ENCODE measurements at places on chromosomes 1 and 21. TPM values are rescaled to one million over a fixed set of nuclear protein-coding genes. Genes with fewer than 3 reads are reported as not detected.
A peak's percentile ranks its signal among the peaks of the same experiment; 100 is the strongest.

DNA sequence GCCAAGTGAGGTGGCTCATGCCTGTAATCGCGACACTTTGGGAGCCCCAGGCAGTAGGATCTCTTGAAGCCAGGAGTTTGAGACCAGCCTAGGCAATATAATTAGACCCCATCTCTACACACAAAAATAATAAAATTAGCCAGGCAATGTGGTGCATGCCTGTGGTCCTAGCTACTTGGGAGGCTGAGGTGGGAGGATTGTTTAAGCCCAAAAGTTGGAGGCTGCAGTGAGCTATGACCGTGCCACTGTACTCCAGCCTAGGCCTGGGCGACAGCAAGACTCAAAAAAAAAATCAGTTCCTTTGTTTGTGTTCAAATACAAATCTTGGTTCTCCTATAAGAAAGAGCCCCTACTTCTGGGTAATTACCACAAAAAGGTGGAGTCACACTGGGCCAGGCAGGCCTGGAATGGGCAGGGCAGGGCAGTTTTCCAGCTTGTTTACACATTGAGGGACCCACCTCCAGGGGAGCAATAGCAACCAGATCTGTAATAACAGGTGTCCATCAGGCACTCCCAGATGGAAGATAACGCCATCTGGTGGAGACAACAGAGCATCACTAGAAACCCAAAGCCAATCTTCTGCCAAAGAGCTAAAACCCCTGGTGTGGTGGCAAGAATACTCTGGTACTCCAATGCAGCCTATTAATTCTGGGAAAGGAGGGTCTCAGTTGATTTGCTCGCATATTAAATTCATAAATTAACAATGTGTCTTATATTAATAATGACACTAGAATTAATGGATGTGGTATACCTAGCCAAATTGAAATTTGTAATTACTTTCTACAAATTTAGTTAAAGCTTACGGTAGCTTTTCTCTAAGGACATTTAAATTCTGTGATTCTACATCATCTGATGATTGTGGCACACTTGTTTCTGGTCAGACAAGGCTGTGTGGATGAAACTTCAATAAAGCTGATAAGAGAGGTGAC lies 13.2 kb downstream of the PPP1R15B start:
- peak; percentile 85 for DNase-seq

DNA sequence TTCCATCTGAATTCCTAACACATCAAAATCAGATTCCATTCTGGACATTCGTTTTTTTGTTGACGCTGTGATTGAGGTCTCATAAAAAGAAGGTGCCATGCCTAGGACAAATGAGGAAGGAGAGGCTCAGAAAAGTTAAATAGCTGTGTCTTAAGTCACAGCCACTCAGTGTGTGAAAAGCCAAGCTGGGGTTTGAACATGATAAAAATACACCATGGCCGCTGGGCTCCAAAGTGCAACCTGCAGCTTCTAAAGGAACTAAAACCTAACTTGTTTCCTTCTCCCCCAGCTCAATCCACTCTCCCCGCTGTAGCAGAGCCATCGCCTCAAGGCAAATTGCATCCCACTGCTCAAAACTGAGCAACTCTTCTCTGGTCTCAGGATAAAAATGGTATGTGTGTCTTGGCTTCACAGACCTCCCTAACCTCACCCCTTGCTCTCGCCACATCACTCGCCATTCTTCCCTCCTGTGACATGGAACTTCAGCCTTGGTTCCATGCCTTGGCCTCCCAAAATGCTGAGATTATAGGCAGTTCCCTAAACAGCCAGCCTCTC lies 22.1 kb upstream of the FAM20B start:
- no peak for DNase-seq

FMO5 gene
- total RNA-seq, result 9.5 TPM

DNA sequence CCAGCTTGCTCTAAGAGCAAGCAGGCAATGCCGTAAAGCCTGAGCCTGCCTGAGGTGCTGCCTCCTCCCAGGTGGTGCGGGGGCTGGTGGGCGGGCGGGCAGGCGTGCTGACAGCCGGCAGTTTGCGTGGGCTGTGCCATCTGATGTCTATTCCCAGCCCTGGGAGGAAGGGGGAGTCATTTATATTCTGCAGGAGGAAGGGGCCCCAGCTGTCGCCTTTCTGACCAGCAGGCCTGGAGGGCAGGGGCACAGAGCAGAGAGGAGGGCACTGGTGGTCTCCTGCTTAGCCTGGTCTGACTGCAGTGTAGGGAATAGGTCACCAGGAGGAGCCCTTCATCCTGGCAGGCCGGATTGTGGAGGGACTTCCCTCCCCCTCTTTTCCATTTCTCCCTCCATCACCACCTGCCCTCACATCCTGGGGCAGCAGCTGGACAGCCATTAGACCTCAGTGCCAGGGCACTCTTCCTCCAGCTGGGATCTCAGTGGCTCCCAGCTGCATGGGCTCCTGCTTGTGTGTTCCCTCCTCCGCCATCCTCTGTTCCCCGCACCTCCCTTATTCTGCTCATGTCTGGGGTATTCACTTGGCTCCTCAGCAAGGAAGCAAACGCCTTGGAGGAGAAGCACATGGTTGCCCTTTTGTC lies 4.4 kb downstream of the CYB561D1 start:
- DNase-seq, result peak; percentile 94

DNA sequence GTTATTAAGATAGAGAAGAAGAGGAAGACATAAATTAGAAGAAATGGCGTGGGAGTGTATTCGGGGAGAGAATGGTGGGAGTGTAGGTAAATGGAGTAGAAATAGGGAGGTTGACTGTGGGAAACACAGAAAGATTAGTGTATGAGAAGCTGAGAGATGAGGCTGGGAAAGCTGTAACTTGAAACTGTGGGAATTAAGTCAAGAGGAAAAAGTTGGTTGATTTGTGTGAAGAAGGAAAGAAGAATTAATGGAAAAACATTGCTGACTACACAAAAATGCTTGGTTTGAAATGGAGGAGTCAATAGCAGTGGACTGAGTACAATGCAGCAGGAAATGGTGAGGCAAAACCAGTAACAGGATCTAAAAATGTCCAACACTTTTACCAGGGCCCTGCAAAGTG lies 448.3 kb downstream of the PTPRC start:
- no peak for DNase-seq

NTMT2 gene
- total RNA-seq, result not detected

All from kidney (tissue), 22 donors.